ENCODE measurements at places on chromosomes 3 and 15.

- no peak for DNase-seq
Measured at GRCh38 chr3:177322881-177323280, 125.6 kb upstream of the TBL1XR1 start.

- DNase-seq: no peak
Measured at GRCh38 chr15:82871358-82871757, 61.9 kb downstream of the WHAMM start.

DNA sequence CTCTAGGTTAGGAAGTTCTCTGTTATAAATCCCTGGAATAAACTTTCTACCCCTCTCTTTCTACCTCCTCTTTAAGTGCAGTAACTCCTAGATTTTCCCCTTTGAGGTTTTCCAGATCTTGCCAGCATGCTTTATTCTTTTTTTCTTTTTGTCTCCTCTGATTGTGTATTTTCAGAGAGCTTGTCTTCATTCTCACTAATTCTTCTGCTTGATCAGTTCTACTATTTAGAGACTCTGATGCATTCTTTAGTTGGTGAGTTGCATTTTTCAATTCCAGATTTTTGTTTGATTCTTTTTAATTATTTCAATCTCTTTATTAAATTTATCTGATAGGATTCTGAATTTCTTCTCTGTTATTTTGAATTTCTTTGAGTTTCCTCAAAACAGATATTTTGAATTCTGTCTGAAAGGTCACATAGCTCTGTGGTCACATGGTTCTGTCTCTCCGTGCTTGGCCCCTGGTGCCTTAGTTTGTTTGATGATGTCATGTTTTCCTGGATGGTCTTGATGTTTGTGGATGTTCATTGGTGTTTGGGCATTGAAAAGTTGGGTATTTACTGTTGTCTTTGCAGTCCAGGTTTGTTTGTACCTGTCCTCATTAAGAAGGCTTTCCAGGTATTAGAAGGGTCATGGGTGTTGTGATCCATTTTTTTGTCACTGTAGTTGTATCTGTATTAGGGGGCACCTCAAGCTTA lies 89.2 kb downstream of the BBX start:
- DNase-seq: no peak

DNA sequence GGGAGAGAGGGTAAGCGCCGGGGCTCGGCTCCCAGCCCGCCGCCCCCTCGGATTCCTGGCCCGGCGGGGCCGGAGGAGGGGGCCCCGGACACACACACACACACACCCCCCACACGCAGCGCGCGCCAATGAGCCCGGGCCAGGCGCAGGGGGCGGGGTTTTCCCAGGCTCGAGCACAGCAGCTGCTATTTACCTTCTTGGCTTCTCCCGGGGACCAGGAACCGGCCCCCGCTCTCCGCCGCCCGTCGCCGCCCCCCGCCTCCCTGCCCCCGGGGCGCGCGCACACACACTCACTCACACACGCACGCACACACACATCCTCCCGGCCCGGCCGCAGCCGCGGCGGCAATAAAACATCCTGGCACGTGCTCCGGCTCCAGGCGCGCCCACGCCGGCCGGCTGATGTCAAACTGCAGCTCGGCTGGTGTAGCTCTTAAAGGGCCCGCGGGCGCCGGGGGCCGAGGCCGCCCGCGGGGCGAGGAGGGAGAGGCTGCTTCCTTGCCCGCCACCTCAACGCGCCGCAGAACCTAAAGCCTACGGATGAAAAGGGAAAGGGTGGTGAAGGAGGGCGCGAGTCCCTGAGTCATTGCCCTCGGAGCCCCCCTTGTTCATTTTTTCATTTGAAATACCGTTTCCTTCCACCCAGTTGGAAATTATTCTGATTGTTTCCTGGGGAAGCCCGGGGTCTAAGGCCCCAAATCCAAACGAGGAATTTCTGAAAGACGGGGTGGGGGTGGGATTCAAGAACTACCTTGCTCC lies 1.0 kb upstream of the HES1 start:
- DNase-seq: peak; percentile 82

- no peak for DNase-seq
Measured at GRCh38 chr3:123682302-123682701, 97.4 kb upstream of the HACD2 start.

DNA sequence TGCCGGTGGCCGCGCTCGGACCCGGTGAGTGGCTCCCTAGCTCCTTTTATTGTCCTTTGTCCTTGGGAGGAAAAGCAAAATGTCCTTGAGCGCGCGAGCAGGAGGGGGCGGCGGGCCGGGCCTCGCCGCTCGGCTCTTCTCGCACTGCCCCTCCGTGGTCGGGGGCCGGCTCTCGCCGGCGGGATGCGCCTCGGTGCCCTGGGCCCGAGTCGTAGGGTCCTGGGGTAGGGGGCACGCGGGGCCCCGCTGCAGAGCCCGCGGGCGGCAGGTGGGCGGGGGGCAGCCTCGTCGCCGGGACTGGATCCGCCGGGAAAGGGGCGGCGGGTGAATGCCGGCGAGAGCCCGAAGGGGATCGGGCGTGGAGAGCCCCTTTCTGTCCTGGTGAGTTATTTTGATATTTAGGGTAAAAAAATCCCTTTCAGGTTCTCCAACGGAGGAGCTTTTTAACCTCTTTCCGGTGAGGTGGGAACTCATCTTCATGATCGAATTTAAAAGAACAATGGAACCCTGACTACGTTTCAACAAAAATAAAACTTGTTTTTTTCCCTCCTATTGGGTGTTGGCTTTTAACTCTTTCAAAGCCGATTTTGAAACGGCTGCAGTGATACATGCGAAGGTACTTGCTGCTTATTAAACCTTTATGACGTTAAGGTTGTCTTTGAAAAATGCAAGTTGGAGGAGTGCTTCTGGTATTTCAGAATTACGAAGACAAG lies 16.8 kb upstream of the CHD2 start:
- DNase-seq: peak; percentile 26

GRCh38 chr3:14268897-14269296 lies 90.3 kb downstream of the LSM3 start:
- no peak for DNase-seq

GRCh38 chr3:24793896-24794295 lies 299.2 kb upstream of the THRB start:
- no peak for DNase-seq

DNA sequence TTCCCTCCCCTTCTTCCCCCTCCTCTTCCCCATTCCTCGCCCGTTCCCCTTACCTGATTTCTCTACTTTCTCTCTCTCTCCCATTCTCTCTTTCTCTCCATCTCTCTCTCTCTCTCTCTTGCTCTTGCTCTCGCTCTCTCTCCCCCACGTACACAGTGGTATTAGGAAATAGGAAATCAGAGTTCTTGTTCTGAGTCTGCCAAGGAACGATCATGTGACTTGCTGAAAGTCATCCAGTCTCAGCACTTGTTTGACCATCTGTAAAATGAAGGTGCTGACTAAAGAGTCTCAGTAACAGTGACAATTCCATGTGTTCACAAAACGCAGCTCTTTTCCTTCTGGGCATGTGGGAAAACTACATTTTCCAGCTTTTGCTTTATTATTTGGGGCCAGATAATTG lies 445.0 kb upstream of the TGFBR2 start:
- no peak for DNase-seq

DNA sequence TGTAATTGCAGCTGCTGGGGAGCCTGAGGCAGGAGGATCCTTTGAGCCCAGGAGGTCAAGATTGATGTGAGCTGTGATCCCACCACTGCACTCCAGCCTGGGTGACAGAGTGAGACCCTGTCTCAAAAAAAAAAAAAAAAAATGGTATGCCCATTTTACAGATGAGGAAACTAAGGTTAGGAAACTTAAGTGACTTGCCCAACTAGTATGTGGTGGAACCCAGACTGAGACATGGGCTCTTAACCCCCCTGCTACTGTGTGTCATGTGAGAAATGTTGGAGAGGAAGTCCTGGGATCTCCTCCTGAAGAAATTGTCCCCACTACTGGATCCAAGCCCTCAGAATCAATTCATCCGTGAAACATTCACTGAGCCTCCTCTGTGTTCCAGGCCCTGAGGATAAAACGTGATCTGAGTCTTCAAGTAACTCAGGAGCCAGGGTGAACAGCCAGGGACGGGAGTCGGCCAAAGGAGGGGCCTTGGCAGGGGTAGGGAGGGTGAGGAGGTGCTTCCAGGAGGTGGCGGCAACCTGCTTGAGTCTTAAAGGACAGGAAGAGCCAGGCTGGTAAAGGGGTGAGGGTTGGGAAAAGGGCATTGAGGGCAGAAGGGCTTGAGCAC lies 19.6 kb upstream of the RNU6-1 start:
- DNase-seq: no peak
